H1 (cell line): ENCODE measurements at places on chromosomes 6 and 20. TPM values are rescaled to one million over a fixed set of nuclear protein-coding genes. Genes with fewer than 3 reads are reported as not detected.

DNA sequence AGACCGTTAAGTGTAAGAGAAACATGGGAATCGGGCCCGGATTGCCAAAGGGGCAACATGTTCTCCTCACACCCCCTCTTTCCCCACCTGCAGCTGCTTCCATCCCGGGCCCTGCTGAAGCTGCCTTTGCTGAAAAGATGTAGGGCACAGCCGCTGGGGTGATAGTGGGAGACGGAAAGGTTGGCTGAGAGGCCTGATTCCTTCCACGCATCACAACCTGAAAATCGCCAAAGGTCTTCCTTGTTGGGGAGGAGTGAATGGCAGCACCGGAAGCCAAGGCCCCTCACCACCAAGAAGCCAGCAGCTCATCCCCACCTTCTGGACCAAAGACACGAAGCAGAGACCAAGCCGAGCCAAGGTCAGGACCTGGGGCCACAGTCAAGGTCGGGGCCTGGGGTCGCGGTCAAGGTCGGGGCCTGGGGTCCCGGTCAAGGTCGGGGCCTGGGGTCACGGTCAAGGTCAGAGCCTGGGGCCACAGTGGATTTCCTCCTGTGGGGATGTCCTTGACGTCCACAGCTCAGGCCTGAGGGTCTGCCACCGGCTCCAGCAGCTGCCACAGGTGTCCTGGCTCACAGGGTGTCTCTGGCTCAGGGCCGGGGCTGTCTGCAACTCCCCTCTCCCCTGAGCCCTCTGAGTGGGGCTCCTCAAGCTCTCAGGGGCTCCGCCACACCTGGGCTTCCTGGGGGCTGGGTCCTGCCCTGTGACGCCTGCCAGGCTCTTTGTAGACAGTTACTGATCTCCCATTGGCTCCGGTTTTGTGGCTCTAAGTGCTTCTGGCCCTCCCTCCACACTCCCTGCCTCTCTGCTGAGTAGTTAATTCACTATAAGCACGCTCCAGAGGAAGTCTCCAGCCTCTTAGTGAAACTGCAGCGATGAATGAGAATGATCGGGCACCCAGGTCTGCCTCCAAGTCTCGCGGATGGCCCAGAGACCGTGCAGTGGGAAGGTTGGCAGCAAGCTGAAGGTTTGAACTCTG lies 5.5 kb upstream of the CHRNA4 start:
- no peak for DNase-seq

Gene SNAP25
- 0.30 and 0.51 TPM in 2 replicates for polyA plus RNA-seq

DNA sequence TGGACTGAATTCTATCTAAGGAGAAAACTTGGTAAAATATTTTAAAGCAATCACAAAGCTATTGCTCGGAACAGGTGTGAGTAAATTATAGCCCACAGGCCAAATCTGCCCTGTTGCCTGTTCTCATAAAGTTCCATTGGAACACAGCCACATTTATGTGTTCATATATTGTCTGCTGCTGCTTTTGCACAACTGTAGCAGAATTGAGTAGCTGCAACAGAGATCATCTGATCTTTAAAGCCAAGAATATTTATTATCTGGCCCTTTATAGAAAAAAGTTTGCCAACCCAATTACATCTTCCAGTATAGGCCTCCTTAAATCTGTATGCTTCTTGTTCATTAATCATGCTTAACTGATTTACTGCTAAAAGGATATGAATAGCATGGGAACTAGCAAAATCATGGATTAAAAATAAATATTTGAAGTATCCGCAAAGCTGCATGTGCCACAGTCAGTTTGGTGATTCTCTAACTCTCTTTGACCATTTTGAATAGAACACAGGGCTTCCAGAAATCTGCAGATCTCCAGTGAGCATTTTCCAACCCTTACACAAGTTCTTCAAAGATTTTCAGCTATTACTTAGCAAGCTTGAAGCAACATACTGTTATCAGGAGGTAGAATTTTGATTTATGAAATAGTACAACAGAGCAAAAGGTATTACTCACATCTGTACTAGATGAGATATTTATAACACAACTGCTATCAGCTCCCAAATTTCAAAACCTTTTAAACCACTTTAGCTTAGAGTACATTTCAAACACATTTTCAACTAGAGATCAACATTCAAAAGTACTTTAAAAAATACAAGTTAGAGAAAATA lies 312.6 kb upstream of the ID4 start:
- no peak for DNase-seq

Gene RBM38
- 109 and 131 TPM in 2 replicates for polyA plus RNA-seq

- DNase-seq: no peak
These were observed 2.0 kb downstream of the BPIFB2 start for GRCh38 chr20:33009214-33010132.

Gene NHSL1
- 7.2 and 12.5 TPM in 2 replicates for polyA plus RNA-seq
